ENCODE measurements at places on chromosomes 7 and 10. TPM values are rescaled to one million over a fixed set of nuclear protein-coding genes. Genes with fewer than 3 reads are reported as not detected.

Gene CTTNBP2
- total RNA-seq: 10.6 TPM

Gene ELAPOR2
- total RNA-seq: 10.9 TPM

Gene EIF5AL1
- 0.14 TPM for total RNA-seq

Gene TRPV6
- 47.3 TPM for total RNA-seq

Gene FKBP6
- not detected for total RNA-seq

Gene VWDE
- 1.7 TPM for total RNA-seq

Gene FAM25A
- not detected for total RNA-seq

Gene TMEM184A
- 39.8 TPM for total RNA-seq

Gene TACC2
- total RNA-seq: 92.5 TPM

Gene ZNF273
- 9.3 TPM for total RNA-seq

Gene LIPM
- not detected for total RNA-seq

Gene CARD11
- total RNA-seq: 35.8 TPM

Gene LDB3
- 4.9 TPM for total RNA-seq

Gene GNGT1
- total RNA-seq: not detected

Gene CNTNAP2
- 1.6 TPM for total RNA-seq
